Right hindlimb (tissue), 1 donor: ENCODE measurements at places on chromosomes 1 and 21.
A peak's percentile ranks its signal among the peaks of the same experiment; 100 is the strongest.

- DNase-seq: peak; percentile 84
Observed at GRCh38 chr1:94884106-94884505, 42.8 kb downstream of the CNN3 start.

DNA sequence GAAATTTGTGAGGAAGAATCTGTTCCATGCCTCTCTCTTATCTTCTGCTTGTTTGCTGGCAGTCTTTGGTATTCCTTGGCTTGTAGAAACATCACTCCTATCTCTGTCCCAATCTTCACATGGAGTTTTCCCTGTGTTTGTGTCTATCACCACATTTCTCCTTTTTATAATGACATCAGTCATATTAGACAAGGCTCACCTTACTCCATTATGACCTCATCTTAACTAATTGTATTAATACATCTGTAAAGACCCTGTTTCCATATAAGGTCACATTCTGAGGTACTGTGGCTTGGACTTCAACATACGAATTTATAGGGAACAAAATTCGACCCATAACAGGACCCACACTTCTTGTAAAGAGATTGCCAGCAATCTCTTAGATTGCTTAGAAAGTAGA, 72.3 kb upstream of the POGK start:
- no peak for DNase-seq

DNA sequence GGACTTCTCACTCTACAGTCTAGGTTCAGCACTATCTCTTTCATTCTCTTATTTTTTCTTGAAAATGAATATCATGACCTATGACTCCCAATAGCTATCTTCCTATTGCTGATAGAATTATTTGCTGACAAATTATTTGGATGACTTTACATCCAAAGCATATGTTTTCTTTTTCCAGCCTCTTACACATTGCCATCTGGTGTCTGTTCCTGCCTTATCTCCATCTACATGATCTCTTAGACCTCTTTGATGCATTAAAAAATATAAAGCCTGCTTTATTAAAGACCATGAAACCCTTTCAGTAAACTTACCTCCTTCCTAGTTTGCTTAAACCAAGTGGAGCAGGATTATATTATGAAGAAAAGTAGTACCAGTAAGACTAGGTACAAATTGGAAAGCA, 700.9 kb upstream of the CXADR start:
- no peak for DNase-seq

DNA sequence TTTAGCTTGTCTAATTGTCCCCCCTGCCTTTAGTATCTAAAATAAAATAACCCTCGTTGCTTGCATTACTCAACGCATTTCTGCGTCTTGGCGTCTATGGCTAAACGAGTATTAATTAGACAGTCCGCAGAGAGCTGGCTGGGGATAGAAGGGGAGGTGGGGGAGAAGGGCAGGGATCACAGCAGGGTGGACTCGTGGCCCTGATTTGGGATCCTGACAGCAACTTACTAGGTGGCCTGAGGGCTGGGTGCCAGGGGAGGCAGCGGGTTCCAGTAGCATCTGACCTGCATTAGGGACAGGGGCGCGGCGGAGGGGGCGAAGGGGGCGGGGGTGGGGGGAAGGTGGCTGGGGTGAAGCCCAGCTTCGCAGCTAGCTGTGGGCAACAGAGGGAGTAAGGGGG, 1.1 kb upstream of the BACE2 start:
- peak; percentile 56 for DNase-seq

- peak; percentile 90 for DNase-seq
Observed at GRCh38 chr1:30779294-30780071, 21.9 kb upstream of the LAPTM5 start.

DNA sequence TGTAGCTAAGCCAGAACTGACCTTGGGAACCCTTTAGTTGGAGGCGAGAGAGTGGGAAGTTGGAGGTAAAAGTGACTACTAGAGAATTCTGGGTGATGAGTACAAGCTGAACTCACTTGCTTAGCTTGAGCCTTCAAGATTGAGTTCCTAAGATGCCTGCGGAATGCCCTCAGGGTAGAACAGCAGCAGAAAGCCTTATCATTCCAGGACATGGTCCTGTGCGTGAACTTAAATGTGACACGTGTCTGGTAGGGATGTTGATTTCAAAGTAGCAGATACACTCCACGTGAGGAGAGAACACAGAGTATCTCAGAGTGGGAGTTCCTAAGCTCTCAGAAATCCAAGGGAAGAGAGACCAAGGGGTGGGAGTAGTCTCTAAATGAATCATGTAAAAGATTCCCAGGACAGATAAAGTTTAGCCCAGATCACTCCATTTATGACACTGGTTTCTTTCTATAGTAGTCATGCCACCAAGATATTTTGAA, 60.1 kb downstream of the KCNK1 start:
- no peak for DNase-seq

DNA sequence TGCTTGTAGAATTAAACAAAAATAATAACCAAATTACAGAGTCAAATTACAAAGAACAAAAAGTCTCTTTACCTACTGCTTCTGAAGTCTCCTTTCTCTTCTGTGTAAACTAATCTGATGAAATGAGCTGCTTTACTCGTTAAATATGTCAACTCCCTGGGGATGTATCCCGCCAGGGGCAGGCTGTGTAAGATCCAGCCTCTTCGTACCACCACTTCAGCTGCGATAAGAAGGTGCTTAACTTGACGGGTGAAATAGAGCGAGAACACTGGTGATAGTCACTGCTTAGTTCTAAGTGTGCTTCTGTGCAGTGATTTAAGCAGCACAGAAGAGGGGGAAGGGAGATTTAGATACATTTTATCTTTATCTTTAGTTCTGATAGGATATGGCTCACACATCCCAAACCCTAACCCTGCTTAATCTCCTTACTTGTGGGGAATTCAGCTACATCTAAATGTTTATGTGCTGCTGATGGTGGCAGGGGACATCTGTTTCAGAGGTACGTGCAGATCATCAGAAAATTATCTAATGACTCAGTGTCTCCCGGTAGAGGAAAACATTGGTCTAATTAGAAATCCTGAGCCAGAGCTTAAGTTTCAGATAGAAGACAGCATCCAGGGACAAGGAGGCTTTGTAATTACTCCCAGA, 46.0 kb downstream of the RHOU start:
- DNase-seq: no peak

GRCh38 chr1:178645808-178646200, 79.2 kb upstream of the RALGPS2 start:
- no peak for DNase-seq

DNA sequence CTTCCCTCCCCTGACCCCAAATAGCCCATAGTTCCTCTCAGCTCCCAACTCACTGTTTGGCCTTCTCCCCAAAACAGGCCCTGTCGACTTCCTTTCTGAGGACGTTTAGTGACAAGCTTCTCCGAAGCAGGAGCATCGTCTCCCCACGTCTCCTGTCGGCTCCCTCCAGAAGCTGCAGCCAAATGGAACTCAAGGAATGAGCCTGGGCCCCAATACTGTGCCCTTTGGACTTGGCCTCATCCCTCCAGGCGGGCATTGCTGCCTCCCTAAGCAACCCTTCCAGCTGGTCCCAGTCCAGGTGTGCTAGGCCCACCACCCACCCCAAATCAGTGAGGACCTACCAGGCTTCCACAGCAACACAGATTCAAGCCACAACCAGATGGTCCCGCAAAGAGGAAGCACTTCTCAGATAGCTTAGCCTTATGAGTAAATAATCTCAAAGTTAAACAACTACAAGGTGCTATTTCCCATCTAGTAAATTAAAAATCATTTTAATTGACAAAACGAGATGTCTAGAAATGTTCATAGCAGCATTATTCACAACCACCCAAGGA, 33.0 kb downstream of the ACOT7 start:
- DNase-seq: no peak

DNA sequence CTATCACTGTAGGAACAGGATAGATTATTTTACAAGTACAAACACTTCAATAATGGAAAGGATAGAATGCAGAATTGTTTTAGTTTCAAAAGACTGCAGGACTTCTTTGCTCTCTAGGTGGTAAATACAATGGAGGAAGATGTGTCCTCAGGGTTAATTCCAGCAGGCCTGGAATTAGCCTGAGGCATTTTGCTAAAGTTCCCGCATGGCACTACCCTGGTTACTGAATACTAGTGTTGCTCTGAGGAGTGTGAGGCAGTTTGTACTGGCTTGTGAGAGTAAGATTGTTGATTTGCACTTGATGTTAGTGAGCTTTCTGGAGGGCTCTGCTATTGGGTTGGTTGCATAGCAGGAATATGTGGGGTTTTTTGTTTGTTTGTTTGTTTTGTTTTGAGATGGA, 61.4 kb downstream of the FASLG start:
- DNase-seq: no peak

DNA sequence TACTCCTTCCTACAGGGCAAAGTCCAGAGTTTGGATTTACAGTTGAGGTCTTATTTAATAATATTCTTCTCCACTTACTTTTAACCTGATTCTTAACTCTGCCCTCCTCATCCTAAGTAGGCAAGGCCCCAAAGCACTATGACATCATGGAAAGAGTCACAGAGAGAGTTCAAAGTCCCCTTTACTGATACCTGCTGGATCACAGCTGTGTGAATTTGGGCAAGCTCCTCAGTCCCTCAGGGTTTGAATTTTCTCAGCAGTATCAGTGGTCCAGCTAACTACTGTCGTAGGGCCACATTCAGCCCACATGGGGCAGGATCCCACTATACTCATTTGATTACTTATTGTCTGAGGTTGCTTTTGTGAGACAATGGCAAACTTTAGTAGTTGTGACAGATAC, 16.0 kb downstream of the TYW3 start:
- no peak for DNase-seq

- no peak for DNase-seq
Observed at GRCh38 chr1:46246548-46247435, 771 bp upstream of the RAD54L start.

DNA sequence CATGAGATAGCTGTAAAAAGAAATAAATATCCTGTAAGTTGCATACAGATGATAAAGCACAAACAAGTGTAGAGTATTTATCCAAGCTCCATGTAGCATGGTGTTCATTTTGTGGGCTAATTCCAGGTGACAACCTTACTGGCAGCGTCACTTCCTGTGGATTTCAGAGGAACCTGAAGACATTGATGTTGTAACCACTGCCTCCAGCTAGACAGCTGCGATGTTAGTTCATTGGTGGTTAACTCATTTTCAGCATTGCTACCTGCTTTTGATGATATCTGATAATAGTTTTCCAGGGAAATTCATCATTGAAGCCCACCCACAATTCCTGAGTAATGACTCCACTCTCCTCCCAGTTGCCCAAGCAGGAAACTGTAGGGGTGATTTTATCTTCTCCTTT, 3.0 kb downstream of the HSD3B1 start:
- no peak for DNase-seq

DNA sequence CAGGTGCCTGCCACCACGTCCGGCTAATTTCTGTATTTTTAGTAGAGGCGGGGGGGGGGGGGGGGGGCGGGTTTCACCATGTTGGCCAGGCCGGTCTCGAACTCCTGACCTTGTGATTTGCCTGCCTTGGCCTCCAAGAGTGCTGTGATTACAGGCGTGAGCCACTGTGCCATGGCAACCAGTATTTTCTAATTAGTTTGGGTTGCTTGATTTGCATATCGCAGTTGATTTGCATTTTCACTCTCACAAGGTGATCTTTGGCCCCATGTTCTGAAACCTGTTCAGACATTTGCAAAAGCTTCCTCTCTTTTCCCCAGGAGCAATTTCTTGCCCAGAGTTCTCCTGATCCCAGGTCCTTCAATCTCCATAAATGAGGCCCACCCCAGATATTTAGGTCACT, 1.7 kb downstream of the TOR3A start:
- DNase-seq: no peak

- no peak for DNase-seq
Observed at GRCh38 chr1:200850554-200850953, 22.2 kb upstream of the GPR25 start.

DNA sequence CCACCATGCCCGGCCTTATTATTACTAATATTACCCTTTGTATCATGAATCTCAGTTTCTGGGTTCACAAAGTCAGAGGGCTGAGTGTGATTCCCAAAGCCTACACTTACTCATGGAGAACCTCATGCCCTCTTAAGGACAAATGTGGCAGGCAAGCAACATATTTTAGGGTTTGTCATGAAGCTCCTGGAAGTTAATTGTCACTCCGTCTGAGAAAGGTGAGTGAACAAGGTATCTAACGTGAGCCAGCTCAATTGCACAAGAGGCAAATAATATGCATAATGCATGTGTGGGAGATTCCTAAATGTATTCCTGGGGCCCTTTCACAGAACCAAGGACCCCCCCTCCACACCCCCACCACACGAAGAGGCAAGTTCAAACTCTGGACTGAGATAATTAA, 10.1 kb upstream of the TIAM1 start:
- DNase-seq: no peak

DNA sequence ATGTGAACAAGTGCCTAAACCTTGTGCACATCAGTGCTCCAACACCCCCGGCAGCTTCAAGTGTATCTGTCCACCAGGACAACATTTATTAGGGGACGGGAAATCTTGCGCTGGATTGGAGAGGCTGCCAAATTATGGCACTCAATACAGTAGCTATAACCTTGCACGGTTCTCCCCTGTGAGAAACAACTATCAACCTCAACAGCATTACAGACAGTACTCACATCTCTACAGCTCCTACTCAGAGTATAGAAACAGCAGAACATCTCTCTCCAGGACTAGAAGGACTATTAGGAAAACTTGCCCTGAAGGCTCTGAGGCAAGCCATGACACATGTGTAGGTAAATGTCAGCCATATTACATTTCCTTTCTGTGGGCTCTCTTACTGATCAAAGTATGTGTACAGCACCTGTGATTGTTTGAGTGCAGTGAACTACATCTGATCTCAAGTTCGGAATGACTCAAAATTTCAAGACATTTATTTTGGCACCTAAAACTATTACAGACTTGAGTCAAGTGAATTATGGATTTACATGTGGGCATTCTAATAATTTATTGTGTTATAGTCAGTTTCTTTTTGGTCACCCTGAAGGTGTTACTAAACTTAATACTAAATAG, 196.5 kb downstream of the TPR start:
- no peak for DNase-seq

- DNase-seq: no peak
Observed at GRCh38 chr1:234628089-234628488, 18.1 kb upstream of the IRF2BP2 start.

DNA sequence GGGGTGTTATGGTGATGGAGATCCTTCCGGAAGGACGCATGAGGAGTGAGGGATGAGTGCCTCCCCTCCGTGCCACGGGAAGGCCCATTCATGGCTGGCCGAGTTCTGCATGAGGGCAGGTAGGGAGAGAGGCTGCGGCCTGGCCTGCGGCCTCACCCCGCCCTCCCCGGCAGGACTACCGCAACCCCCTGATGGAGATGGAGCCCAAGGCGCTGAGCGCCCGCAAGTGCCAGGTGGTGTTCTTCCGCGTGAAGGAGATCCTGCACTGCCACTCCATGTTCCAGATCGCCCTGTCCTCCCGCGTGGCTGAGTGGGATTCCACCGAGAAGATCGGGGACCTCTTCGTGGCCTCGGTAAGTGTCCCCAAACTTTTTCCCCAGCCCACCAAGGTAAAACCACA, 83.3 kb downstream of the ARHGEF10L start:
- DNase-seq: no peak

DNA sequence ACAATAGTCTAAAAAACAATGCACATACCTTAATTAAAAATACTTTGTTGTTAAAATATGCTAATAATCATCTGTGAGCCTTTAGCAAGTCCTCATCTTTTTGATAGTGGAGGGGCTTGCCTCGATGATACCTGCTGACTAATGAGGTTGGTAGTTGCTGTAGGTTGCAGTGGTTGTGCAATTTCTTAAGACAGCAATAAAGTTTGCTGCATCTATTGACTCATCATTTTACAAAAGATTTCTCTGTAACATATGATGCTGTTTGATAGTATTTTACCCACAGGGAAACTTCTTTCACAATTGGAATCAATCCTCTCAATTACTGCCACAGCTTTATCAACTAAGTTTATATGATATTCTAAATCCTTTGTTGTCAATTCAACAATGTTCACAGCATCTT, 7.6 kb downstream of the C1orf87 start:
- no peak for DNase-seq

GRCh38 chr1:153849487-153850185, 73.1 kb downstream of the GATAD2B start:
- no peak for DNase-seq
